ENCODE measurements at places on chromosomes 16 and 17.
A peak's percentile ranks its signal among the peaks of the same experiment; 100 is the strongest.

- no peak for DNase-seq
Measured at GRCh38 chr17:353213-353837, 718 bp upstream of the RPH3AL start.

DNA sequence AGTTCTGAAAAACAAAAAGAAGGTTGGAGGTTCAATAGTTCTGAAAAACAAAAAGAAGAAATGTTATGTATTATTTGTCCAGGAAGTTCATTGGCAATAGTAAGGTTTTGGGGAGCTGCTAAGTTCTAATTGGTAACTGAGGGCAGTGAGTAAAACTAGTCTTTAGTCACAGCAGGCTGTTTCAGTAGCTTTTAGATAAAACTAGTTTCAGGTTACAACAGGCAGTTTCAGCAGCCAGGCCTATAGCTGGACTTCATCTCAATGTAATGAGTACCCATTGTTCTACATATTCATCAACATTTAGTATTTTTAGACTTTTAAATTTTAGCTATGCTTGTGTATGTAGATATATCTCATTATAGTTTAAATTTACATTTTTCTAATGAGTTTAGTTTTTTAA lies 639.3 kb downstream of the TOX3 start:
- DNase-seq, result no peak

DNA sequence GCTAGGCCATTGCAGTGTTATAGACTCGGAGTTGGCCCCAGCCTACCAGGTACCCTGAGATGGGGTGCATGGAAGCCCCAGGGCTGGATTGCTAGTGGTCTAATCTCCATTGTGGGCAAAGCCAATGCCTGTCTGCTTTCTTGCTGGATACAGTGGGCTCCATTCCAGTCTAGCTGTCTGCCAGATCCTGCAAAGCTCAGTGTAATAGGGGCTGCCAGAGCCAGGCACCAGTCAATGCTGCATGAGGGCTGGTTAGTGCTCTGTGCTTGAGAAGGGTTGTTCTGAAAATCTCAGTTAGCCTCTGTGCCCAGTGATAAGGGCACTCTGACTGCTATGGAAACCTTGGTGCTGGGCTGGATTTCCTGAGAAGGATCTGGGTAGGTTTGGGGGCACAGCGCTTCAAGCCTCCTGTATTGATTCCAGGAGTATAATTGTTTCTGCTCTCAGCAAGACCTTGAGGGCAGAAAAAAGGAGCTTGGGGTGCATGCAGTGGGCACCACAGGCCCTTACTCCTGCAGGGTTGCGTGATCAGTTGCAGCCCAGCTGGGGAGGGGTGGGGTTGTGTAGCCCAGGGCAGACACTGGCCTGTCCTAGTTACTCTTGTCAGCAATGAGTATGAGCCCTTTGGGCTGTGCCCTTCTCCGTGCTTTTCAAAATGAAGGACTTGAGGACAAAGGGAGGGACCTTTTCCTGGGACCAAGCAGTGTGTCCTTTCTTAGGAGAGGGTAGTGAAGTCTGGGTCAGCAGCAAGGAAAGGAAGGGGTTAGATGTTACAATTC lies 19.0 kb downstream of the SMPD3 start:
- no peak for DNase-seq

GRCh38 chr16:11350921-11351335 lies 5.7 kb downstream of the RMI2 start:
- DNase-seq, result no peak

- DNase-seq, result no peak
Measured at GRCh38 chr17:72467841-72468653, 347.2 kb downstream of the SOX9 start.

DNA sequence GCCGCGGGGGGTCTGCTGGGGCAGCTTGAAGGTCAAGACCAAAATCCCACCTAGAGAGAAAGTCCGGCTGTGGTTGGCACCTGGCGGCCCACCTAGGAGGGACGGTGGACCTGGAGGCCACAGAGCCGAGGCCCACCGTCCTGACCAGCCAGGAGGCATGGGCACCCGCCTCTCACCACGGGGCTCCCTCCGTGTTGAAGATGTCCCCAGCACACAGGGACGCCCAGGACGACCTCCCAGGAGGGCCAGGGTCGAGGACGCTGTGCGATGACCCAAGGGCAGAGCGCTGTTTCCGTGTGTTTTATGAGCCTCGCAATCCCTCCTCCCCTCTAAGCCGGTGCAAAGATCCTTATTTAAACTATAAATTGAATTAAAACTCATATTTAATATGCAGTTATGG lies 131.2 kb downstream of the C16orf95 start:
- no peak for DNase-seq

DNA sequence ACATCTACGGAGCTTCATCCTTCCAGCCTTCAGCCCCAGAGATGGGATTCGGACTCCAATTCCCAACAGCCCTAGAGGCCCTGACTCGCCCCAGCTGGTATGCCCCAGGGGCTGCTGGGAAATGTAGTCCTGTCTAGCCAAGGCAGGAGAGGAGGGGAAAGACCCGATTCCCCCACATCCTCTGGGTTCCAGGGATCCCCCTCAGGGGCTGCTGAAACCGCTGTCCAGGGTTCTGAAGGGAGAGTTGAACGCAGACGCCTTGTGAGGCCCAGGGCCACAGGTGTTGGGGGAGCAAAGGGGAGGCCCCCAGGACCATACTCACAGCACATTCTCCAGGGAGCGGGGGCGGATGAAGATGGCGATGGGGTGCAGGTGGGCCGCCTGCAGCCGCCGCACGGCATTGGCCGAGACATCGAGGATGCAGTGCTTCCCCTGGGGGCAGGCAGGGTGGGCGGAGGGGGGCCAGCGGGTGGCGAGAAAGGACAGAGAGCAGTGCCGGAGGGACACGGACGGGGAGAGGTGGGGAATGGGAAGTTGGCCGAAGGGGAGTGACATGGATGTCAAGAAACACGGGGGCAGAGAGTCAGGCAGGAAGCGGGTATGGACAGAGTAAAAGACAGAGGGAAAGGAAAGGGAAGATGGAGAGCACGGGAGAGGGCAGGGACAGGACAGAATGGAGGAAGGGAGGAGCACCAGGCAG lies 12.6 kb upstream of the ASGR1 start:
- no peak for DNase-seq

GRCh38 chr17:46167826-46168569 lies 25.2 kb downstream of the KANSL1 start:
- DNase-seq, result no peak

- DNase-seq, result no peak
Measured at GRCh38 chr17:65405563-65405962, 155.9 kb downstream of the AXIN2 start.

DNA sequence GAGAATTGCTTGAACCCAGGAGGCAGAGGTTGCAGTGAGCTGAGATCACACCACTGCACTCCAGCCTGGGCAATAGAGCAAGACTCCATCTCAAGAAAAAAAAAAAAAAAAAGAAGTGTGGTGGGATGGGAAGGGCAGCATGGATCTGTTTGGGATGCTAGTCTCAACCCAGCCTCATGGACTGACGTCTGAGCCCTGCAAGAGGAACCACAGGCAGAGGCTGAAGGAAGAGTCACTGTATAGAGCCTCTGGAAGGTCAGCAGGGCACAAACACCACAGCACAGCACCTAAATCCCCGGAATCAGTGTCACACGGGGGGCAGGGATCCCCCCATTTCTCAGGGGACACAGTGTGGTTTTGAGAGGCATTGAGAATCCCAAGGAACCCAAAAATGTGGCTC lies 10.9 kb upstream of the CXCL16 start:
- DNase-seq, result no peak

DNA sequence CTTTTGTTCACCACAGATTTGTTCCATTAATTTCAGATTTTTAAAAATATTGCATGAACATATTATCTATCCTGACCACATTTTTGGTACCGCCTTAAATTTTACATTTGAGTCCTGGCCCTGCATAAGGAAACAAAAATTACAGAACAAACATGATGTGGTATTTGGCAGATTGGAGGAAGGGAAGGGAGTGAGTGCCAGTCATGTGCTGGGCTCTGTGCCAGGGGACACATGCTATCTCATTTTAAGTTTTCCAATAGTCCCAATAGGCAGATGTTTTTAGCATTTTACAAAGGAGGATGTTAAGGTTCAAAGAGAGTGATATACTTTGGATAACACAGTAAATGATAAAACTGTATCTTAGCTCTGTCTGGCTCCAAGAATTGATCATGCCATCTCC lies 185.1 kb downstream of the CDK5R1 start:
- no peak for DNase-seq

GRCh38 chr16:47592232-47592631 lies 131.1 kb downstream of the PHKB start:
- DNase-seq, result no peak

DNA sequence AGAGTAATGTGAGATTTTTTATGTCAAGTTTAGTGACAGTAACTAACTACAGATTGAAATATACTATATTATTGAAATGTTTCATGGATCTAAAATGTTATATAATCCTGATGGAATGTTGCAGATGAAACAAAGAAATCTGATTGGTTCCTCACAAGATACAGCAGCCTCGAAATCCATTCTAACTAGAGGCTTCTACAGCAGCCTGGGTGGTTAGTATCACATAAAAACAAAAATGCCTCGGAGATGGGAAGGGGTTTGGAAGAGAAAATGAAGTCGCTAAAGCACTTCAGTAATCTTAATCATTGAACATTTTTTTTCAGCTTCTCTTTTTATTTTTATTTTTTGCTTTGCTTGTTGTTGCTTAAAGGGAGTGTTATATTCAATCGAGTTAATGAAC lies 75.2 kb downstream of the TANC2 start:
- DNase-seq, result no peak

DNA sequence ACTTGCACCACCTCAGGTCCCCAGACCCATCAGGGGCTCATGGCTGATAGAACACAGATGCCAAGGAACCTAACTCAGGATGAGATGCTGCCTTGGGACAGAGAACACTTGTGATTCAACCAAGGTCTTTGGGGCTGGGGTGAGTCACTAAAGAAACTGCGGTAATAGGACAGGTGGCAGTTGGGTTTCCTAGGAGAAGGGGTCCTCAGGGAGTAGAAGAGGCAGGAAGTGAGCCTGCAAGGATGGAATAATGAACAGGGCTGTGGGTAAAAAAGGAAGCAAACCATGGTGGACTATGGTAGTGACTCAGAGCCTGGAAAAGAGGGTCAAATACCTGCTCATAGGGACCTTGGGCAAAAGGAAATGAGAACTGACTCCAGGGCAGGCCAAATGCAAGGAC lies 6.5 kb upstream of the PNPO start:
- no peak for DNase-seq

GRCh38 chr16:73131156-73131862 lies 83.4 kb upstream of the ZFHX3 start:
- no peak for DNase-seq

GRCh38 chr17:40453881-40454612 lies 10.8 kb downstream of the IGFBP4 start:
- no peak for DNase-seq

- DNase-seq, result no peak
Measured at GRCh38 chr16:10728003-10728887, 15.4 kb upstream of the NUBP1 start.

GRCh38 chr16:22077700-22078313 lies 14.5 kb upstream of the VWA3A start:
- peak; percentile 69 for DNase-seq

GRCh38 chr17:63587770-63588169 lies 12.9 kb upstream of the TACO1 start:
- DNase-seq, result no peak

- no peak for DNase-seq
Measured at GRCh38 chr16:86823888-86824671, 245.7 kb downstream of the FOXL1 start.

DNA sequence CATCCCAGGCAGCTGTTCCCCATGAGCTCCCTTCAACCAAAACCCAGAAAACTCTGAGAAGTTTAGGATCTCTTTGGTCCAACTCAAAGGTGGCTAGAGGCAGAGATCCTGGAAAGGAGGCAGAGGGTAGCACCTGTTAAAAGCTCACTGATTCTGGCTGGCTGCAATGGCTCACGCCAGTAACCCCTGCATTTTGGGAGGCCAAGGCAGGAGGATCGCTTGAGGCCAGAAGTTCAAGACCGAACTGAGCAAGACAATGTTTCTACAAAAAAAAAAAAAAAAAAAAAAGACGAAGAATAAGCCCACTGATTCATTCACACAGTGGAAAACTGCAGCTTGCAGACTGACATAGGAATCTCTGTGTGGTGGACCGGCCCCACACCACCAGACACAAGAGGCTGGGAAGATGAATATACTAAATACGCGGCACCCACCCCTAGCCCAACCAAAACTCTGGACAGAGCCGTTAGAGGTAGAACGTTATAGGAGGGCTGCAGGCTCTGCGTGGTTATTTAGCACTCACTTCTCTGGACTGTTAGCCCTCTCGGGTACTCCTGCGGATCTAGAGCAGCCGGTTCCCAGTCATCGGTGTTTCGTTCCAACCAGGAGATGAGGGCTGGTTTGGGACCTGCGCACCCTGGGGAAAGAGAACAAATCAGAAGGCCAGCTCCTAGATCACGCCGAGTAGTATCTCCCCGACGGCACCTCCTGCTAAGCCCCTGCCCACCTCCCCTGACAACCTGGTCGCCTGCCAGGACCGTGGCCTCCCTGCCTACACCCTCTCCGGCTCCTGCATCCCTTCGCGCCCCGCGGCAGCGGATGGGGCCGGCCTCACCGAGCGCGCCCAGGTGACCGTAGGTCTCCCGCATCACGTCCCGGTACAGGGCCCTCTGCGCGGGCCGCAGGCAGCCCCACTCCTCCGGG lies 925 bp downstream of the ZNF689 start:
- DNase-seq, result no peak

- DNase-seq, result no peak
Measured at GRCh38 chr16:85419503-85420408, 193.4 kb upstream of the GSE1 start.

DNA sequence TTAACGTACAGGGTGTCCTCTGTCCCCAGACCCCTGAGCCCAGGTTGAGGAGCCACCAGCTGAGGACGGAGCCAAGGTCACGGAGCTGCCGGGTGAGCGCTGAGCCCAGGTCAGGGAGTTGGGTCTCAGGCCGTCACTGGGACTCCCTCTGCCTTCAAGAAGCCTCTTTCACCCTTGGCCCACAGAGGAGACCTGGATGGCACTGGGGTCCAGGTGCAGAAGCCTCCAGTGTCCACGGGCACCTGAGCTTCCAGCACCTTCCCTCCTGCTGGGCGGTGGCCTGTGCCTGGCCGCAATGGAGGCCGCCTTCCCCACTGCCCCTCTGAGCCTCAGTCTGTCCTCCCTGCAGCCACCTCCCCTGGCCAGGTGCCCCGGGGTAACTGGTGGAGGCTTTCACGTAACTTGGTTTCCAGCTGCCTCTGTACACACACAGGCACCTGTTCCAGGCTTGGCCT lies 31.6 kb upstream of the CDH15 start:
- no peak for DNase-seq

- DNase-seq, result no peak
Measured at GRCh38 chr17:37142294-37142896, 193.6 kb downstream of the AATF start.

DNA sequence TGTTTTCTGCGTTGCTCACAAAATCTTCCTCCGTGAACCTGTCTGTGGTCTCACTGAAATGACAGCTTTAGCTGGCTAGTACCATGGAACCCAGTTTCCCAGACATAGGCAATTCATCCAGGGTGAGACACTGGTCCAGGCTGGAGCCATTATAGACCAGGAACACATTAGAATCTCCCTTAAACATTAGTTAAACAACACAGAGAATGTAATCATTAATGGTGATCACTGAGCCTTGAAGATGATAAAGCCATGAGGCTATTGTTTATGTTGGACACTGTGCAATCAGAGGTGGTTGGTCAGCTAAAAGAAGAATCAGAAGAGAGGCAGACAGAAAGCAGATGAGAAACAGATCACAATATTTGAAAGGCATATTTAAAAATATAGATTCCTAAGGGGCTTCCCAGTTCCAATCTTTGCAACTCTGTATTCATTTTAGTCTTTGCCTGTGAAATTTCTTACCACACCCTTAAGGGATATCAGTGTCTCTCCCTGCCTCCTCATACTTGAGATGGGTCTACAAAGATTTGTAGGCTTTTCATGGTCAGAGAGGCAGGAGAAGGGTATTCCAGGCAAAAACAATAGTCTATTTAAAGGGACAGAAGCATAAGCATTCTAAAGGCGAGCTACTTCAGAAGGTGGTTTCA lies 317.9 kb downstream of the MAP2K6 start:
- no peak for DNase-seq
